Uterine smooth muscle cell (primary cell): ENCODE measurements at places on chromosomes 16 and 17. TPM values are rescaled to one million over a fixed set of nuclear protein-coding genes. Genes with fewer than 3 reads are reported as not detected.

The C1QTNF1 gene
- 4.8 and 21.0 TPM in 2 replicates for total RNA-seq

The TRPV2 gene
- total RNA-seq: 28.9 and 62.5 TPM in 2 replicates

The TMC7 gene
- 0.50 and 0.89 TPM in 2 replicates for total RNA-seq

The USP7 gene
- 53.6 and 55.8 TPM in 2 replicates for total RNA-seq

The SLC47A2 gene
- total RNA-seq: not detected in 2 replicates

The MPV17L gene
- total RNA-seq: 0.12 and 0.33 TPM in 2 replicates

The KRT31 gene
- not detected in 2 replicates for total RNA-seq

The GLIS2 gene
- 2.2 and 3.6 TPM in 2 replicates for total RNA-seq

The CACNG3 gene
- not detected in 2 replicates for total RNA-seq

The SLC16A6 gene
- 3.1 and 10.6 TPM in 2 replicates for total RNA-seq

The CACNG4 gene
- not detected in 2 replicates for total RNA-seq

The CARD14 gene
- total RNA-seq: under 0.01 TPM in 2 replicates

The CBX2 gene
- 2.0 and 2.3 TPM in 2 replicates for total RNA-seq

The OGFOD1 gene
- total RNA-seq: 73.1 and 95.2 TPM in 2 replicates

The NPIPA7 gene
- total RNA-seq: 0.75 and 1.2 TPM in 2 replicates

The PYDC1 gene
- not detected in 2 replicates for total RNA-seq

The MPO gene
- not detected in 2 replicates for total RNA-seq

The DNAAF1 gene
- total RNA-seq: not detected in 2 replicates

The DHRS7C gene
- not detected in 2 replicates for total RNA-seq

The KRT33A gene
- not detected in 2 replicates for total RNA-seq

The KCNJ12 gene
- total RNA-seq: under 0.01 and 0.37 TPM in 2 replicates

The NF1 gene
- total RNA-seq: 66.2 and 68.1 TPM in 2 replicates

The ZNF18 gene
- 12.4 and 14.5 TPM in 2 replicates for total RNA-seq

The OR1D5 gene
- total RNA-seq: not detected in 2 replicates

The ZDHHC7 gene
- 89.4 and 97.5 TPM in 2 replicates for total RNA-seq

The TMEM88 gene
- 0.22 and 0.50 TPM in 2 replicates for total RNA-seq

The UBN1 gene
- 19.3 and 22.0 TPM in 2 replicates for total RNA-seq

The CYLD gene
- total RNA-seq: 78.8 and 88.2 TPM in 2 replicates

The FBXL16 gene
- 0.37 and 0.44 TPM in 2 replicates for total RNA-seq

The REXO5 gene
- total RNA-seq: 7.2 and 18.6 TPM in 2 replicates

The ABCC12 gene
- under 0.01 TPM in 1 of 2 replicates, not detected in the other for total RNA-seq

The ACSM2A gene
- total RNA-seq: not detected in 2 replicates
